ENCODE measurements at places on chromosomes 2 and 18. TPM values are rescaled to one million over a fixed set of nuclear protein-coding genes. Genes with fewer than 3 reads are reported as not detected.

DNA sequence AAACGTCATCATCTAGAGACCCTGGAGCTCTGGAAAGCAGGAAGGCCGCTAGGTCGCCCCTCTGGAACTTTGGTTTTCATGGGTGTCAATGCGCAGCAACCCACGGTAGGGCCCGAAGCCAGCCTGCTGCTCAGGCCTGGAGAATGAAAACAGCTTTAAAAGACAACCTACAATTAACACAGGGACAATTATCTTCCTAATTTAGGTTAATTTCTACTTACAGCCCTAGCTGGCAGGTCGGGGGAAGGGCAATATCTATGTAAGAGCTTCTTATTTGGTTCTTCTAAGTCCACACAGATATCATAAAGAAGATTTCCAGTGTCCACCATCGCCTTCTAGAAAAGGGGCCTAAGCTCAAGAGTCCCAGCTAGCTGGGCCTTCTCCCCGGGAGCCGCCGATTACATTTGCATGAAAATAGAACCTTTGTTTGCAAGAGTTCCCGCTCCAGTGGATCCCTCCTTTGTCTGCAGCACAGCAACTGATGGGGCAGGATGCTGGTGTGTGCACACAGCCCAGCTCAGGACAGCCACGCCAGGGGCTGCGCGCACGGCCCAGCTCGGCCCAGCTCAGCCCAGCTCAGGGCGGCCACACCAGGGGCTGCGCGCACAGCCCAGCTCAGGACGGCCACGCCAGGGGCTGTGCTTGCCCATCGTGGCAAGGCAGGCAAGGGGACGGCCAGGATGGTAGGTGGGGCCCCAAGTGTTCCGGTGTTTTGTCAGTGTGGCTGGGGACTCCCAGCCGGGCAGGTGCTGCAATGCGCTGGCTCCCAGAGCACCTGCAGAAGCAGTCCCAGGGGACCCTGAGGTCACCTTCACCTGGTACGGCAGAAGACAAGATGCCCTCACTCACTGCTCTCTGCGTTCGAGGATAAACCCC is 109.1 kb downstream of the HDAC4 start:
- peaks cover 56% of the 10 kb centered on the region for H3K4me1 ChIP-seq
- H3K36me3 ChIP-seq, result no peaks in the 10 kb centered on the region
- no peak overlapping the region for H3K4me3 ChIP-seq
- peaks cover 9% of the 10 kb centered on the region for H3K27me3 ChIP-seq
- H3K27ac ChIP-seq, result no peak overlapping the region
- ATAC-seq, result no peak

LOXL3 gene
- 4.4 TPM for total RNA-seq

SEPTIN10 gene
- 7.5 TPM for total RNA-seq

GRCh38 chr2:17910980-17911379 is 32.5 kb downstream of the KCNS3 start:
- H3K36me3 ChIP-seq, result no peaks in the 10 kb centered on the region
- peaks cover 22% of the 10 kb centered on the region for H3K27me3 ChIP-seq
- H3K4me3 ChIP-seq, result no peak overlapping the region
- H3K27ac ChIP-seq, result no peak overlapping the region
- no peak for ATAC-seq

DNA sequence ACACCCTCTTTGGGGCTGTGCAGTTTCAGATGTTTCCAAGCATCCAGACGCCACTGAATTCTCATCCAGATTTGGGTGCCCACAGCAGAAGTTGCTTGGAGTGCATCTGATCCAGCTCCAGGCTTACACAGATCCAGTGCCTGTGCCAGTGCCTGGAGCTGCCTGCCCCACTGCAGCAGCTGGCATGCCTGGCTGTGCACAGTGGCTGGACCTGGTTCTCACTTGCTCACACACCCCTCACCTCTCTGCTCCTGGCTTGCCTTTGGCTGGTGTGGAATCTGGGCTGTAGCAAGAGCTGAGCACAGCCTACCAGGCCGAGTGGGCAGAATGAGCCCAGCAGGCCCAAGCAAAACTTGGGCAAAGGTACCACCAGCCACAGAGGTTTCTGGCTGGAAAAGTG is 137.9 kb downstream of the SPAG16 start:
- no peak overlapping the region for H3K4me3 ChIP-seq
- H3K27me3 ChIP-seq, result no peaks in the 10 kb centered on the region
- H3K4me1 ChIP-seq, result no peaks in the 10 kb centered on the region
- H3K27ac ChIP-seq, result no peak overlapping the region
- ATAC-seq, result peak; percentile 18

CD302 gene
- total RNA-seq, result 0.29 TPM

- H3K4me1 ChIP-seq, result no peaks in the 10 kb centered on the region
- no peak for ATAC-seq
- no peaks in the 10 kb centered on the region for H3K36me3 ChIP-seq
- H3K27me3 ChIP-seq, result peaks cover 3% of the 10 kb centered on the region
- no peak overlapping the region for H3K27ac ChIP-seq
Observed at GRCh38 chr18:78492064-78492812, 487.4 kb upstream of the SALL3 start.

KCNG2 gene
- not detected for total RNA-seq

DNA sequence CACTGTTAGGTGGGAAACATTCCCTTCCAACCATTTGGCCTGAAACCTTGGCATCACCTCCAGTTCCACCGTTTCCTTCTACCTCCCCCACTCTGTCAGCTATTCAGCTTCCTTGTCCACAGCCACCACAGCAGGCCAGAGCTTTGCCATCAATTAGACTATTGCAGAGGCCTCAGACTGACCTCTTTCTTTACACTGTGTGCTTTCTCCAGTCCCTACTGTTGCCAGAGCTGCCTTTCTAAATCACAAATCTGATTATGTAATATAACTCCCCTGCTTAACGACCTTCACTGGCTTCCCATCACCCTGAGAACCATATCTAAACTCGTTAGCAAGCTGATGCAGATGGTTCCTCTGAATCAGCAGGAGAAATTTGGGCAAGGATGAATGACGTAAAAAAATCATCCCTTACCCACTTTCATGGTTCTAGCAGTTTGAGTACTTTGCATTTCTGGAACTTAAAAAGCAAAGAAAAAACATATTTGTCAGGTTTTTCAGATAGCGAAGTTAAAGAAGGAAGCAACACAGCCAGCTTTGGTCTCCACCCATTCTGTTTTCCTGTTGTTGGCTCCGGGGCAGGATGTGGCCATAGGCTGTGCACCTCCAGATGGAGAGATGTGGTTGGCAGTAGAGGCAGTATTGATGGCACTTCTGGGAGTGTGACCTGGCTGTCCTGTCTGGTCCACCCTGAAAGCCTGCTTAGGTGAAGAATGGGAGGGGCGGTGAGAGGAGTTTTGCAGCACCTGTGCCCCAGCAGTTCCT is 422.1 kb downstream of the PARD3B start:
- peak; percentile 71 for ATAC-seq
- peak overlapping the region; percentile 91 for H3K27ac ChIP-seq
- no peaks in the 10 kb centered on the region for H3K27me3 ChIP-seq
- H3K4me3 ChIP-seq, result peak overlapping the region; percentile 76

TCF23 gene
- total RNA-seq, result not detected

DNA sequence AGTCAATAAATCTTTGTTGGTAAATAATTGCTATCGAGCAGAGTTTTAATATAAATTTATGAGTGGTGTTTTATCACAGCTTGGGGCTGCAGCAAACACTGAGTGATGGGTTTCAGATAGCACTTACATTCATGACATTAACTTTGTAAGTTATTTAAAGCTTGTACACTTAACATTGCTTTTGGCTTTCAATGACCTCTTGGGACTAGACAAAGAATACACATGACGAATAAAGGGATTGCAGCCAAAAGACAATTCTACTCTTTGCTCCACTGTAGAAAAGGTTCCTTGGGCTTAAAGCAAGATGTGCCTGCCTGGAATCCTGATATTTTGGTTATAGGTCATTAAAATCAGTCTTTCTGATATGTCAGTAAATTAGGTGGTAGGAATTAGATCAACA is 299.5 kb downstream of the GBX2 start:
- no peak overlapping the region for H3K27ac ChIP-seq
- H3K27me3 ChIP-seq, result no peaks in the 10 kb centered on the region
- no peaks in the 10 kb centered on the region for H3K4me1 ChIP-seq
- ATAC-seq, result no peak
- no peak overlapping the region for H3K4me3 ChIP-seq
- H3K36me3 ChIP-seq, result no peaks in the 10 kb centered on the region

DPP4 gene
- total RNA-seq, result 34.6 TPM

DNA sequence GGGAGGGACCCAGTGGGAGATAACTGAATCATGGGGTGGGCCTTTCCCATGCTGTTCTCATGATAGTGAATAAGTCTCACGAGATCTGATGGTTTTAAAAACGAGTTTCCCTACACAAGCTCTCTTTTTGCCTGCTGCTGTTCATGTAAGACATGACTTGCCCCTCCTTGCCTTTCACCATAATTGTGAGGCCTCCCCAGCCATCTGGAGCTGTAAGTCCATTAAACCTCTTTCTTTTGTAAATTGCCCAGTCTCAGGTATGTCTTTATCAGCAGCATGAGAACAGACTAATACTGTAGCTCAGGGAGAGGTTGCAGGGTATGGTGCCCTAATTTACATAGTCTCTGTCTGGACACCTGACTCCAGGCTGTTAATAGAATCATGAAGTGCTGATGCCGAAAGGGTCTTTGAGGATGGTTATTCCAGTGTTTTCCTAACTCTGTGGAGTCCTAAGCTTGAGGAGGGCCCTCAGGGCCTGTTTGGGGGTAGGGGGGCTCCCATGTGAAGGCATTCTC is 343.2 kb downstream of the ALK start:
- H3K27me3 ChIP-seq, result peaks cover 11% of the 10 kb centered on the region
- ATAC-seq, result no peak
- no peak overlapping the region for H3K27ac ChIP-seq
- no peak overlapping the region for H3K4me3 ChIP-seq
- no peaks in the 10 kb centered on the region for H3K4me1 ChIP-seq
- no peaks in the 10 kb centered on the region for H3K36me3 ChIP-seq
